Pancreas (tissue), 10 donors: ENCODE measurements at places on chromosomes 1 and 21. TPM values are rescaled to one million over a fixed set of nuclear protein-coding genes. Genes with fewer than 3 reads are reported as not detected.

CACNA1S gene
- total RNA-seq = not detected

PIGR gene
- 83.4 TPM for total RNA-seq

BNIPL gene
- 0.40 TPM for total RNA-seq

FCRL3 gene
- not detected for total RNA-seq

OR2T35 gene
- total RNA-seq = not detected
